Stimulated activated CD8-positive, alpha-beta memory T cell treated with anti-CD3 and anti-CD28 coated beads, Interleukin-7, amount 100 ng/mL, for 24 hours (primary cell): ENCODE measurements at places on chromosomes 5 and 9.

- DNase-seq, result no peak
These were observed 58.2 kb downstream of the ZNF354C start for GRCh38 chr5:179118338-179118737.

GRCh38 chr9:124505006-124505900 is 1.9 kb downstream of the NR5A1 start:
- no peak for DNase-seq

GRCh38 chr5:135437796-135438560 is 9.2 kb downstream of the DCANP1 start:
- no peak for DNase-seq

- DNase-seq, result no peak
These were observed 254.3 kb upstream of the KLF9 start for GRCh38 chr9:70668751-70669150.

GRCh38 chr9:87189006-87189405 is 241.7 kb upstream of the GAS1 start:
- DNase-seq, result no peak

GRCh38 chr9:84573083-84573482 is 96.4 kb upstream of the NTRK2 start:
- no peak for DNase-seq

GRCh38 chr5:126988021-126988569 is 42.3 kb downstream of the MARCHF3 start:
- DNase-seq, result no peak

DNA sequence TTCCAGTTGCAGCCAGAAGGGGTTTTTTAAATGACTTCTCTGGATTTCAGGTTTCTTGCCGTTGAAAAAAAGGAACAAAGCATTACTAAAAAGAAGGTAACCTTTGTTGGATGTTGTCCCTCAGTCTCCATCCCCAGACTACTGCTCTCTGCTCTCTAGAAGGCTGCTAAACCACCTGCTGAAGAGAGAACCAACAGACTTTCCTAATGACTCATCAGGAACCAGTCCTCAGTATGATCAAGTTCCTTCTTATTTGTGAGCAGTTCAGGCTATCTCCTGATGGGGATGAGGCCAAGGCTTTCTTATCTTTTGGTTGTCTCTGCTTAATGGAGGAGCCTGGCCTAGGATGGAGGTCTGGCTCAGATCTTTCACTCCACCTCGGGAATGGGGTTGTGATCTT is 4.1 kb downstream of the KIF4B start:
- no peak for DNase-seq

- DNase-seq, result no peak
These were observed 24.1 kb upstream of the GABBR2 start for GRCh38 chr9:98732801-98733200.

DNA sequence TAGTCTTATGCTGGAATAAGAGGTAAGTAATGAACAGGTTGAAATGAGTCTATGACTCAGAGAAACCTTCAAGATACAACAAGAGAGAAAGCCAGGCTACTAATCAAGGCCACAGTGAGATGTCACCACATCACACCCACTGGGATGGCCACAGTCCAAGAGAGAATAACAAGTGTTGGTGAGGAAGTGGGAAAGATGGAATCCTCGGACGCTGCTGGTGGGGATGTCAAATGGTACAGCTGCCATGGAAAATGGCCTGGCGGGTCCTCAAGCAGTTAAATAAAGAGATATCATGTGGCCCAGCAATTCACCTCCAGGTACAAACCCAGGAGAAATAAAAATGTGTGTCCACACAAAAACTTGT is 41.9 kb upstream of the NEURL1B start:
- no peak for DNase-seq

DNA sequence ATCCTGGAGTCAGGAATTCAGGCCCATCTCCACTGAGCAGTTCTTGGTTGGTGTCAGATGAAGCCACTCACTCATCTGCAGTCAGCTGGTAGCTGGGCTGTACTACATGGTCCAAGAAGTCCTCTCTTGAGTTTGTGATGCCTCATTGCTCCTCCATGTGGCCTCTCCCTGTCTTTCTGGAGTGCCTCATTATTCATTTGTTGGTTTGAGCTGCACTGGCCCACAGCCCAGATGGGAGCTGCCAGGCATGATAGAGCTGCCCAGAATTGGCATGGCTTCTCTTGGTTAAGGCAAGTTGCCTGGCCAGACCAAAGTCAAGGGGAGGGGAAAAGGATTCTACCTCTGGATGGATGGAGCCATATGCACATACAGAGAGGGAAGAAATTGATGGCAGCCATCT is 8.0 kb downstream of the PTCD2 start:
- no peak for DNase-seq

DNA sequence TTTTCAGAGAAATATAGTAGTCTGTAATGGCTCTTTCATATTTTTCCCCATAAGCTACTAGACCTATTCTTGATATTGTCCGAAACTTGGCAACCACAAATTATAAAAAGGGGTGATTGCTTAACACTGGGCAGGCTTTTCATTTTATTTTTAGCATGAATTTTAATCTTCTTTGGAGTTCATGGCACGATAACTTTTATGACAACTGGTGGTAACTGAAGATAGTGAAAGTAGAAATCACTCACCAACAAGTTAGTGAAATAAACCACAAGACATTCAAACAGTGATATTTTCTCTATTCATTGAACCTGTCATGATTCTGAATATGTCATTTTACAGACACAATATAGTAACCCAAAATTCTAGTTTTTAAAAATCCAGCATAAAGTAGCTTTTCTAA is 213.9 kb downstream of the PRDM9 start:
- DNase-seq, result no peak

DNA sequence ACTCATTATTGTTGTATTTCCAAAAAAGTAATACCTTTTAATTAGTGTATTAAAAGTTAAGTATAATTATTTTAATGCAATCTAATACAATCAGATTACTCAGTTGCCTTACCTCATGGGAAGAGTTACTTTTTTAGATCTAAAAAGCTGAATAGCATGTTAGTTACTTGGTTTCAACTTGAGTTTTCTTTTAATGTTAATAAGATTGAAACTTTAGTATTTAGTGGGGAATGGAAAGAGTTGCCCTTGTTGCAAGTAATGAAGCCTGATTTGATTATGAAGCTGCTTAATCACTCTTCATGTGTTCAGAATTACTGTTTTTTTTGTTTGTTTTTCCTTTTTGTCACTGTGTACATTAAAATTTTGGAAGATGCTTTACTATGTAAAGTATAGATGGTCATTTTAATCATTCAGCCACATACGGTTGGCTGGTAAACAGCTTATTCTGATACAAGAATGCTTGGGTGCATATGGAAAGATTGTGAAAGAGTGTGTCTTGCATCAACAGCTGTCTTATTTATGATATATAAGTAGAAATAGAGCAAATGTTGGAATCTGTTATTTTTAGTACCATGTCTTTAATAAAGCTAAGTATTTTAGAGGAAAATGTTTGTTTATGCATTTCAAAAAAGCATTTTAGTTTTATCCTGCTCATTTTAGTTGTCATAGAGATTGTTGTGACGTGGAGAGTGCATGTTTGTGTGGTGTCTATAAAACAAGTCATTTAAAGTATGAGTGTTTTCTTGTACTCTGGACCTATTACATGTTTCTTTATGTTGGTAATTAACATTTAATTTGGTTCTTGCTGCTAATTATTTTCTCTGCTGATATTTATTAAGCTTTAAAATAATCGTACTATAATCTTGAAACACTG is 36.4 kb downstream of the SREK1 start:
- no peak for DNase-seq

DNA sequence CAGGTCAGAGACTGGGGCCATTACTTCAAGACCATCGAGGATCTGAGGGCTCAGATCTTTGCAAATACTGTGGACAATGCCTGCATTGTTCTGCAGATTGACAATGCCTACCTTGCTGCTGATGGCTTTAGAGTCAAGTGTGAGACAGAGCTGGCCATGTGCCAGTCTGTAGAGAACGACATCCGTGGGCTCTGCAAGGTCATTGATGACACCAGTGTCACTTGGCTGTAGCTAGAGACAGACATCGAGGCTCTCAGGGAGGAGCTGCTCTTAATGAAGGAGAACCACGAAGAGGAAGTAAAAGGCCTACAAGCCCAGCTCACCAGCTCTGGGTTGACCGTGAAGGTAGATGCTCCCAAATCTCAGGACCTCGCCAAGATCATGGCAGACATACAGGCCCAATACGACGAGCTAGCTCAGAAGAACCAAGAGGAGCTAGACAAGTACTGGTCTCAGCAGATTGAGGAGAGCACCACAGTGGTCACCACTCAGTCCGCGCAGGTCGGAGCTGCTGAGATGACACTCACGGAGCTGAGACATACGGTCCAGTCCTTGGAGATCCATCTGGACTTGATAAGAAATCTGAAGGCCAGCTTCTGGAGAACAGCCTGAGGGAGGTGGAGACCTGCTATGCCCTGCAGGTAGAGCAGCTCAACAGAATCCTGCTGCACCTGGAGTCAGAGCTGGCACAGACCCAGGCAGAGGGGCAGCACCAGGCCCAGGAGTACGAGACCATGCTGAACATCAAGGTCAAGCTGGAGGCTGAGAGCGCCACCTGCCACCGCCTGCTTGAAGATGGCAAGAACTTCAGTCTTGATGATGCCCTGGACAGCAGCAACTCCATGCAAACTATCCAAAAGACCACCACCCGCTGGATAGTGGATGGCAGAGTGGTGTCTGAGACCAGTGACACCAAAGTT is 9.3 kb downstream of the NIPBL start:
- no peak for DNase-seq

DNA sequence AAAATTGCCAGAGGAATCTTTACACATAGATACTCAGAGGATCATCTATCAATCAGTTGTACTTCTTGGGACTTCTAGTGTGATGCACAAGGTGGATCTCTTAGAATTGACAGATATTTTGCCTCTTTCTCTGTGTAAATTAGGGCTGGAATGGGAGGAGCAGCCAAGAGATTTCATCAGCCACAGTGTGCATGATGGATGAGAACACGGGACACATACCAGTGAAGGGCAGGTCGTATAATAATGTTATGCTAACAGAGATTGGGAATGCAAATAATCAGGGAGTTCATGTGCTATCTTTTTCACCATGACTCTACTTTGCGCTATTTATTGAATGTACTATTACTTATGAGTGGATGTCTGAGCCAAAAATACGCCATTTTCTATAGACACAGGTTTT is 43.3 kb upstream of the ISOC1 start:
- DNase-seq, result no peak

GRCh38 chr9:114302727-114303126 is 20.2 kb upstream of the ORM1 start:
- DNase-seq, result no peak

- no peak for DNase-seq
These were observed 430.9 kb downstream of the CHSY3 start for GRCh38 chr5:130335117-130335516.

DNA sequence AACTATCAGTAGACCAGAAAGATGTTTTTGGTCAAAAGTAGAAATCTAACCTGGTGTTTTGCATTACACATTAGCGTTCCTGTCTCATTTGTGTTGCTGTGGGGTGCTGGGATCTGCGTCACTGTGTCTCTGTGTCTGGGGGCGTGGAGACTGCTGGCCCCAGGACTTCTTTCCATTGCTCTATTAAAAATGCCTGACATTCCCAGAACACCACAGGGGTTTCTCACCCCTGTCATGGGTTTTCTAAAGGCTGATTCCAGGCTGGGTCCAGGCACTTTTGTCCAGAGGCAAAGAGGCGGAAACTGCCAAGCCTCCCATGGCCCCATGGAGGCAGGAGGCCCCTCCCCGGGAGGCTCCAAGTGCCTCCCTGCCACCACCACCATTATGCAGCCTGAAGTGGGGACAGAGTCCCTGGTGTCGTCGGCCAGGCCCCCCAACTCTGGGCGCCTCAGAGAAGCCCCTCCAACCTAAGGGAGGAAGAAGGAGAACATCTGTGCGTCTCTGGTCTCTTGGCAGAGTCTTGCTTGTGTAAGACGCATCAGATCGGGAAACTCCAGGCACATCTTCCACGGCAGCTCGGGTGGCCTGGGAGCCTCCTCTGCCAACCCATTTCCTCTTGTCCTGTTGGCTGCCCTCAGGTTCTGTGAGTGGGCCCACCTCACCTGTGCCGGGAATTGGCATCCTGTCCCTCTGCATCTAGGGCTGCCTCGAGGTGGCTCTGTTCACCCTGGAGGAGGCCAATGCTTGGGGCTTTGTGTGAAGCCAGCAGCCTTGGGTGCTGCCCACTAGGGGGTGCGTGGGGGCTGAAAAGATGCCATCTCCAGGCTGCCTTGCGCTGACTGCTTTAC is 13.8 kb upstream of the PLEKHG4B start:
- DNase-seq, result peak; percentile 20

DNA sequence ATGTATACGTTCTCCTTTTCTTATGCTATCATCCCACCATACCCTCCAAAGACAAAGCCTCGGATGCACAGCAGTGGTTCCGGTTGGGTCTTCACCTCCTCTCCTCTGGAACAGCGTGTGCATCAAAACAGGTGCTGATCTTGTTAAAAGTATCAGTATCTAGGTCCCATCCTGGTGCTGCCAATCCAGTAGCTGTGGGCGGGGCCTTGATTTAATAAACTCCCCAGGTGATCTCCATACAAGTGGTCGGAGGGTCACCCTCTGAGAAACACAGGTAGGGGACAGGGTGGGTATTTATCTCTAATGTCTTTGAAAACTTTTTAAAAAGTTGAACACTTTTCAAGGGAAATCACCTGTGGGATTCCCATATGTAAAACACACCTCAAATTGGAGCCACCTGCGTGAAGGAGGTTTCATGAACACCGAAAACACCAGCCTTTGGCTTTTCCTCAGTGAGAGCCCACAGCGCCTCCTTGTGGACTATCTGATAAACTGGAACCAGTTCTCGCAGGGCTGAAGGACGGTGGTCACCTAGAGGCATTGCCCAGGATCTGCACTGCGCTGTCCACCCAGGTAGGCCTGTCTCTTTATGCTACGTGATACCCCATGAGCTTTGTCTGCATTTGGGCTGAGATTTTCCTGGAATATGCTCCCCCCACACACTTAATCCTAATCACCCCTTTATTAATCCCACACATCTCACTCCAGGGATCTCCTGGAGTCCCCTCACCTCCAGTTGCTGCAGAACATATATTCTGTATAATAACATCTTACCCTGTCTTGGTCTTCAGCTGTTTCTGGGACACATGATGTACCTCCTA is 80.5 kb upstream of the EPB41L4B start:
- DNase-seq, result peak; percentile 6

DNA sequence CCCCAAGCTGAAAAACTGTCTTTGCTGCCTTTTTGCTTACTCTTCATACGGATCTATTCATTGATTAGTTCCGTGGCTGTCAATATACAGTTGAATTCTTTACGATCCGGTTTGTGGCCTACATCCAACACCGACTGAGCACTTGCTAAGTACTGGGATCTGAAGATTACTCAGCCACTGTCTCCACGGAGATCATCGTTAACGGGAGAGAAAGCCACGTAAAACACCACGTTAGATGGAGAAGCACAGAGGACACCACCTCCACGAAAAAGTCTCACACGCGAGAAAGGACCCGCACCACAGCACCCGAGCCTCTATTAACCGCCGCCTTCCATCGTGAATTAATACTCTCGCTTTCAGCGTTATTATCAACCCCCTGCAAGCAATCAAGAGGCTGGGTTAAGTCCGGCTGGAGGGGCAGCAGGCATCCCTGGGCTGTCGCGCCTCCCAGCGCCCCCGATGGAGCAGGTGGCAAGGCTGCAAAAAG is 650 bp downstream of the ELP1 start:
- DNase-seq, result no peak

GRCh38 chr9:80796632-80797031 is 892.7 kb downstream of the TLE1 start:
- DNase-seq, result no peak
